ENCODE measurements at places on chromosomes 6 and 20.

DNA sequence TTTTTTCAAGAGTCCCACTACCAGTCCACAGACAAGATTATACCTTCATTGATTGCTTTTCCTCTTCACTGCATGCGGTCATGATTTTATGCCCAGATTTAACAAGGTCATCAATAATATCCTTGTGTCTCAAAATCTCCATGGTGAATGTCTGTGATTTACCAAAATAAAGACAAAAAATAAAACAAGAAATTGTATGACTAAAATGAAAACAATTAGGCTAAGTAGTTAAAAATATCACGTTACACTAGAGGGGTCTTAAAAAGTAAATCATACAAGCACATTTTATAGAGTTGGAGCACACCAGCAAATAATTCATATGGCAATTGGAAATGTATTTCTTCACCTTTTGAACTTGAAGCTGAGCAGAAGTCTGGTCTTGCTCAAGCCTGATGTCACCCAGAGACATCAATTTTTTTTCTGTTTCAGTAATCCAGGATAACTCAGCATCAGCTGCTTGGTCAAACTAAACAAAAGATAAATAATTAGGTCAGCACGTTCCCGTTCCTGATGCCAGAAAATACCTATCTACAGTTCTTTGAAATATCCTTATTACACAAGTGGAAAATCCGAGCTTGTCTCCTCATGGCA is 125.4 kb downstream of the DST start:
- DNase-seq, result no peak

GRCh38 chr20:36861875-36862801 is 13.8 kb upstream of the TLDC2 start:
- no peak for DNase-seq

GRCh38 chr6:105321728-105322127 is 81.2 kb downstream of the PREP start:
- no peak for DNase-seq

DNA sequence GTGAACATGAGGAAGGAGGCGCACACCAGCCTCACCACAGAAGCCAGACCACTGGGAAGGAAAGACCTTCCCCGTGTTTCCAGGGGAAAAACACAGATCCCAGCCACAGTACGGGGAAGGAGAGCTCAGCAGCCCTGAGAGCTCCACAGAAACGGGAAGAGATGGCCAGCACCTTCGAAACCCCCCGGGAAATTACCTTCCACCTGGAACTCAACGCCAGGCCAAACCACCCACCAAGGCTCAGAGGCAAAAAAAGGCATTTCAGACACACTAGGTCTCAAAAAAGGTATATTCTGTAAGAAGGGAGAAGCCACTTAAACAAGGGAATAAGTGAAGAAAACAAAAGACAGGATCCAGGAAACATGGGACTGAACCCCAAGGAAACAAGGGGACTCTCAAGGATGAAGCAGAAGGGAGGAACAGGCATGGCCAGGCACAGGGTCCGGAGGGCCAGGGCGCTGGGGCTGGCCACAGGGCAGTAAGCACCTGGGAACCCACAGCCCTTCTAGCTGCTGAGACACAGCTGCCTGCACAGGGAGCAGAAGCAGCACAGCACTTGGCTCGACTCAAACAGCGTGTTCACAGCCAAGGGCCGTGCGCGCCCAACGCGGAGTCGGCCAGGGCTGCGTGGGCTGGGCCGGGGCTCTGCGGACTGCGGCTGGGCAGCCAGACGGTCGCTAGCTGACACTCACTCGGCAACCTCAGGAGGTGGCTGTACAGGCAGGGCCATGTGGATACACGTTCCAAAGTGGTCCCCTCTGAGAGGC is 44.6 kb downstream of the TAF4 start:
- DNase-seq, result no peak

DNA sequence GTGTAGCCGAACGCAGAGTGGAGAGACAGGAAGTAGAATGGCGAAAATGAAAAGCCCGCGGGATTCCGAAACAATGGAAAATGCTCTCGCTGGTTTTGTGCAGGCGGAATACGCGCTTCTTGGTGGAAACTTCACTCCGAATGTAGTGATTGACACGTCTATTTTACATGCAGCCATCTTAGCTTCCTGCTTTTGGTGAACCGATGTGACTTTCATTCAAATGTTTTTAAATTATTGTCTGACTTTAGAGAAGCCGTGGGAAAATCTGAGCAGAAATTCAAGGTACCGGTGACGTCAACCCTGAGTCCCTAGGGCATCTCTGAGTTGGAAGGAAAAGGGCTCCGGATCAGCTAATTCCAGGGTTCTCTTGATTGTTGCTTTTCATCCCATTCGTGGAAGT is 11.4 kb downstream of the GPX5 start:
- DNase-seq, result no peak

- DNase-seq, result no peak
Observed at GRCh38 chr6:160273196-160273595, 14.6 kb upstream of the SLC22A2 start.

GRCh38 chr20:42319252-42320013 is 701.3 kb upstream of the CHD6 start:
- DNase-seq, result no peak

- DNase-seq, result no peak
Observed at GRCh38 chr6:17562636-17563035, 37.5 kb upstream of the FAM8A1 start.

DNA sequence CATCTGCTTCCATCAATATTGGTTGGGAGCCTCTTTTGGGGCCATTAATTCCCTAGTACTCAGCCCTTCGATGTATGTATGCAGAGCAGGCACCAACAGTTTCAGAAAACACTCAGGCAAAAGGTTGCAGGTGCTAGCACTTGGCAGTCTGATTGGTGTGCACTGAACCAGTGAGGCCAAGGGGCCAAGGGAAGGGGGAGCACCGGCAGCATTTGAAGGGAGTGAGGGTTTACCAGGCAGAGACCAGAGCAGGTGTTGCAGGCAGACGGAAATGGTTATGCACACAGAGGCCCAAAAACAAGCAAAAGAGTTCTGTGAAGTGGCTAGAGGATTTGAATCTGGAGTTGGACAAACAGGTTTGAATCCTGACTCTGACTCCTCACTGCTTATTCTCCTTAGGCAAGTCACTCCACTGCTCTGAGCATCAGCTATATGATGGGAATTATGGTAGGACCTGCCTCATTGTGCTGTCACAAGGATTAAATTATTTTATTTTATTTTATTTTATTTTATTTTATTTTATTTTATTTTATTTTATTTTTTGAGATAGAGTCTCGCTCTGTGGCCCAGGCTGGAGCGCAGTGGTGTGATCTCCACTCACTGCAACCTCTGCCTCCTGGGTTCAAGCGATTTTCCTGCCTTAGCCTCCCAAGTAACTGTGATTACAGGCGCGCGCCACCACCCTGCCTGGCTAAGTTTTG is 58.1 kb upstream of the SHLD1 start:
- DNase-seq, result no peak

- no peak for DNase-seq
Observed at GRCh38 chr6:108592371-108593337, 31.9 kb downstream of the FOXO3 start.

GRCh38 chr6:18985996-18986395 is 598.8 kb downstream of the RNF144B start:
- DNase-seq, result no peak

GRCh38 chr6:163019926-163020325 is 292.2 kb downstream of the PACRG start:
- no peak for DNase-seq

DNA sequence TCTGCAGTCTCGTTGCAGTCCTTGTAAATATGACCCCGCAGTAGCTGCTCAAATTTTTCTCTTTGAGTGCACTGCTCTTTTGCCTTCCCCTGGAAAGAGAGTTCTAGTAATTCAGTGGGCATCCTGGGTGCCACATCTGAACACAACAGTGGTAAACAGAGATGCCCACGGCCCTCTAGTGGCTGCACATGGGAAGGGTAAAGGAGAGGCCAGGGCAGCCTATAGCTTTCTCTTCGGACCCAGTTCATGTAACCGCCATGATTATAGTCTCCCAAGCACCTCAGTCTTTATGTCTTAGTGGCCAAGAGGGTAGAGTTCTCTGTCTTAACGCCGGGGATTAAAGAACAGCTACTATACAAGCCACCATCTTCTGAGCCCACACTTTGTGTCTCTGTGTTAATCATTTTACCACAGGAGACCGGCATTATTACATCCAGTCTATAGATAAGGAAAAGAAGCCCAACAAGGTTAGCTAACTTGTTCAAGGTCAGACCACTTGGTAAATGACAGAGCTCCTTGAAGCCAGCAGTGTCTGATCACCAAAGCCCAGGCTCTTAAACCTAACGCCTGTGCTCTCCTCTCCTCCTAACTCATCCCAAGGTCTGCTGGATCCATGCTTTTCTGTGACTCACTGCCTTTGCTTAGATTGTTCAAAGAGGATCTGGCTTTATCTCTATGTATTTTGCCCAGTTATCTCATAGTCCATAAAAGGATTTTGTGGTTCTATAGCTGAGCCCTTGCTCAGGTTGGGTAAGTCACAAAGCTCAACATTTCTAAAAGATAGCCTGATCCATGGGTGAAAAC is 81.8 kb downstream of the ISM1 start:
- no peak for DNase-seq

DNA sequence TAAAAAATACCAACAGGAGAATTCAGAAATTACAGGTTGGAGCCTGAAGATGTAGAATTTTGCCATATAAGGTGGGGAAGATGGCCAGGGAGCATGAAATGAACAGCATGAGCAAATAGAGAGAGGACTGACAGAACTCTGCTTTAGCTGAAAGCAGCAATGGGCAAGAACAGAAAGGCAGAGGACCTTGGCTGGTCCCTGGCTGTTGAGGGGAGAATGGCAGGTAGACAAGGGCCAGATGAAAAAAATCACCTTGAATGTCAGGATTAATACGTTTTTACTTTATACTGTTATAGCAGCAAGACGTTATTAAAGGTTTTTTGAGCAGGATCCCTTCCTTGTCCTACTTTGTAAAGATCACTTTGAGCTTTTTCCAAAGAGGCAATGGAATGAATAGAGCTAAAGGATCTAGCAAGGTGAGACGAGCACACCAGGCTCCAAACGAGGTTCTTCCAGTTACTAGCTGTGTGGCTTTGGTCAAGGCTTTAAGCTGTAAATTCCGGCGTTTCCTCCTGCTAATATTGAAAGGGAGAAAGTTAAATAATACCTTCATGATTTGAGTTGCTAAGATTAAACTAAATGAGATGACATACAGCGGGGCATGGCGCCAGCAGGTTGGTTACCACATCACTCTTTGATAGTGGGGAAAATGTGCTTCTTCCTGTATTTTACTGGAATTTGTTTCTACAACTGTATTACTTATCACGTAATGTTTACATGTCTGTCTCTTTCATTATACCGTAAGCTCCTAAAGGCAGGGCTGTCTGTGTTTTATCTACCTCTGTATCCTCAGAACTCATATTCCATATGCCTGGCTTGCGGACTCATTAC is 776 bp downstream of the PPIL1 start:
- DNase-seq, result no peak

- DNase-seq, result no peak
Observed at GRCh38 chr6:106508834-106509233, 120.5 kb downstream of the RTN4IP1 start.

DNA sequence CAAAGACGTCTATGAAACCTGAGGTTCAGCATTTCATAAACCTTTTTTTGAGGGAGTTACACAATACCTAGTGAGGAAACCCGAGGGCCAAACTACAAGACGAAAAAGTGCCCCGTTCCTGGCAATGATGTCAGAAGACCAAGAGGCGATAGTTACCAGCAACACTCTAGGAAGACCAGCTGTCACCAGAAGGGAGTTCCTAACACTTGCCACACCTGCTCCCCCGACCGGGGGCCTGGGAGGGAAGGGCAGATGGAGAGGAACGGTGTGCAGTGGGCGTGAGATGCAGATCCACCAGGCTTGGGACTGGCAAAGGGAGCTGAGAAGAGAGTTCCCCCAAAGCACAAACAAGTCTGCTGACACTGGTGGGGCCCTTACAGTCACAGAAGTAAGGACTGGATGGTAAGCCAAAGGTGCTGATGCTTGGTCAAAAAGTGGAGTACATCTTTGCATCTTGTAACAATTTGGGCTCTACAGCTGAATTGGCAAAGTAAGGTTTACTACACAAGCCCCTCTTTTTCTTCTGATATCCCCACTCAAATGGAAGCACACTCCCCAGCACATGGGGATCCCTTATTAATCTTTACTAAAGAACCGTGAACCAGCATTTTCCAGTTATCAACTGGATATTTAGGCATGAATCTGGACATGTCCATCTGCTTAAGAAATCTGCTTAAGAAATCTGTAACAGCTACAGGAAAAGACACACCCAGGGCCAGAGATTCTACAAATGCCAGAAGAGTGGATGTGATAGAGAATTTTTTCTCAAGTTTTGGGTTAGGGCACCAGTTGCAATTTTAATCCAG is 38.5 kb downstream of the PANK2 start:
- no peak for DNase-seq

DNA sequence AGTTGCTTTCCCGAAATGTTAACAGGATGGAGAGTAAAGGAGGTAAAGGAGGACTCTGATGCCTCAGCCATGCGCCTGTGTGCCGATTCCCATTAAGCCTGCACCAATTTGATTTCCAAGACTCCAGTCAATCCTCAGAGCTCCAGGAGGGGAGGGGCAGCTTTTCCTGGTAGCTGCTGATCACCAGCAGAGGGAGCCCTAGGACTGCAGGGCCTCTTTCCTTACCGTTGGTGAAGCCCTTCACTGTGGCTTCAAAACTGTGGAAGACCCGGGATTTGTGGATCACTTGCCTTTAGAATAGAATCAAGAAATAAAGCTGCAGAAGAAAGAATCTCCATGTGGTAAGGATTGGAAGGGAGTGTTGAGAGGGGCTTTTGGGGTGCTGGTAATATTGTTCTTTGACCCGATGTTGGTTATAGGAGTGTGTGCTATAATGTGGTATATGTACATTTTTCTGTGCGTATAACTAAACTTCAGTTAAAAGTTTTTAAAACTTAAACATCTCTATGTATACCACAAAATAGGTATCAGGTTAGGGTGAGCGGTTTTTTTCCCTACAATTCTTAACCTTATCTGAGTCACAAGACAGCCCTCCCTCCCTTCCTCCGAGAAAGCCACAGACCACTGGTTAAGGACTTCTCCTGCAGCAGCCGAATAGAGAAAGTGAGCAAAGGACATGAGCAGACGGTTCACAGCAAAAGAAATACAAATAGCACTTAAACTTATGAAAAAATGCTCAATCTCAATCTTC is 6.9 kb upstream of the OSER1 start:
- DNase-seq, result no peak

DNA sequence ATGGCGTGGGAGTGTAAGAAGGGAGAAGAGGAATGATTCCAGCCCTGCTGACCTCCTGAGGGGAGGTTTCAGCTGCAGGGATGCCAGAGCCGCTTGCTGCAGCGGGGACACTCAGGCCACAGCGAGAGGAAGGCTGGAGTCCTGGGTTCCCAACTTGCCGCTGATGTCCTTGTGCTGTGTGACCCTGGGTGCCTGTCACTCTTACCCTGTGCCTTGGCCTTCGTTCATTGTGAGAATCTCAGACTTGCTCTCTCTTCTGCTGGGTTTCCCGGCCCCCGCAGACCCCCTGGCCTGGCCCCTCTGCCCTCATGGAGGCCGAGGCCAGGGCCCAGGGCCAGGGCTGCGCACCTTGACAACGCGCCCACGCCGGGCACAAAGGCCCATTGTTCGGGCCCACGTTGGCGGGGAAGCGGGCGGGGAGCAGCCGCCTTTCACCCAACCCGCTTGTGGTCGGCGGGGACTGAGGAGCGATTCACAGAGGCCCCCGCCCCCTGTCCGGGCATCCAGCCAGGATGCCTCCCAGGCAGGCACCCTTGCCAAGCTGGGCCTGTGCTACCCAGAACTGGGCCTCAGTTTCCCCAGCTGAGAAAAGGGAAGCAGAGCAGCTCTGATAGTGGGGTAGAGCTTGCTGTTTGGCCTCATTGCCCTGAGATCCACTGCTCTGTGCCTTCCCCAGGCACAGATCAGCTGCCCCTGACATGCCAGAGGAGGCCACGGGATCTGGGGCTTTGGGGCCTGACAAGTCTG is 52.4 kb downstream of the CEBPB start:
- DNase-seq, result no peak

- no peak for DNase-seq
Observed at GRCh38 chr20:23536328-23536974, 31.8 kb downstream of the CST9L start.

All from AG04449 (cell line).